GM12892 (cell line): ENCODE measurements at places on chromosomes 13 and 19.

GRCh38 chr13:77001963-77002587, 10.2 kb downstream of the CLN5 start:
- DNase-seq, result no peak

- DNase-seq, result no peak
Observed at GRCh38 chr13:40983259-40983658, 35.9 kb downstream of the ELF1 start.

- no peak for DNase-seq
Observed at GRCh38 chr19:1854542-1855039, 6.3 kb upstream of the REXO1 start.

DNA sequence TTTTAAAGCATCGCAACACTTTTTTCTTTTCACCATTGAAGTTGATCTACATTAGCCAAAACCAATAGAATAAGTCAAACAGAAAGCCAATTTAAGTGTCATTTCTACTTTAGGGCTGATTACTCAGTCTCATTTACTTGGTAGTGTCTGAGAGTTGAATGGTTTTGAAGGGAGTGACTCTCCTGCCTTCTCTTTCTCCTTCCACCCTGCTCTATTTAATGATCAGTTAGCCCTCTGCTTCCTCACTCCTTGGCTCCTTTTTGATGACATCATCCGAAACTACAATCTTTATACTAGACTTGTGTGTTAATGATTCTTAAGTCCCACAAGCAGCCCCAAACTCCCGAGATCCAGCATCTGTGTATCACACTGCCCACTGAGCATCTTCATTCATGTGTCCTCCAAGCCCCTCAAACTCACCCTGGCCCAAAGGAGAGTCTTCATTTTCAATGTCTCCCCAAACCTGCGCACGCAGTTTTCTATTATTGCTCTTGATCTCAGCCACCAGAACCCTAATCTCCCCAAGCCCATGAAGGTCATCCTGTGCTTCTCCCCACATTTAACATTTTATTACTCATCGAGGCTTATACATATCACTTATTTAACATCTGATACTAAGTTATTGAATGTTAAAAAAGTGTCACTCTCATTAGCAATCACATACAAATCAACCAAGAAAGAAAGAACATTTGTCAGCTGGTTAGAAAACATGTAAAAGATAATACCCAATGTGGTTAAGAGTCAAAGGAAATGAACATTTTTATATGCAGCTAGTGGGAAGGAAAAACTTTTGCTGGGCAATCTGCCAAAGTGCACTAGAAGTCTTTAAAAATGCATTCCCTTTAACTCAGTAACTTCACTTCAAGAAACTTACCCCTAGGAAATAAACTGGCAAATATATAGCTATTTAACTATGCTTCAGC, 32.2 kb upstream of the ARGLU1 start:
- no peak for DNase-seq

GRCh38 chr19:52943884-52944643, 18.6 kb downstream of the ZNF816 start:
- DNase-seq, result no peak
